ENCODE measurements at places on chromosomes 16 and 17.

DNA sequence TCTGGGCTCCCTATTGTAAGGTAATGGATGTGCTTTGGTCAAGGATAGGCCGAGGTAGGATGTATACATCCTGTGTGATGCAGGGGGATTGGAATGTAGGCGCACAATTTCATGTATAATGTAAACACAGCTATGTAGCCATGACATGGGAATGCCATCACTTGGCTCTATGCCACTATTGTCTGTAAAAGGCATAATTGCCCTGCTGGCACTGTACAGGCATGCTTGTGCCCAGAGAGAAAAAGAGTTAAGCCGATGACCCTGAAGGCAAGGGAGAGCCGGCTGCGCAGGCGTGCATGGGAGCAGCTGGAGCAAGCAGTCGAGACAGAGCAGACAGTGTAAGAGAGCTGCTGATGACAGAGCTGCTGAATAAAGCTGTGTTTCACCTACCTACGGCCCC lies 212.5 kb upstream of the CPHXL start:
- no peak for DNase-seq

- DNase-seq = no peak
Observed at GRCh38 chr17:27244491-27245223, 49.3 kb upstream of the WSB1 start.

- DNase-seq = no peak
Observed at GRCh38 chr16:70709457-70709856, 23.6 kb upstream of the MTSS2 start.

DNA sequence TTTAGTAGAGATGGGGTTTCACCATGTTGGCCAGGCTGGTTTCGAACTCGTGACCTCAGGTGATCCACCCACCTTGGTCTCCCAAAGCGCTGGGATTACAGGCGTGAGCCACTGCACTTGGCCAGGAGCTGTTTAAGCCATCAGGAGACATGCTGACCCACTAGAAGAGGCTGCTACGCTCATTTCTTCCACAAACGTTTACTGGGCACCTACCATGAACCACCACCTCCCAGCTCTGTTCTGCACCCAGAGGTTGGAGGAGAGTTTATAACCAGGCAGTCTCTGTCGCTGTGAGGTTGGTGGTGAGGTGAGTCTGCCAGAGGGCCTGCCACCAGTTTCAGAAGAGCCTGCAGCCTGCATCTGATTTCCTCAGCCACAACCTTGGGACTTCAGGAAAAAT lies 51.8 kb downstream of the SF3B3 start:
- DNase-seq = no peak

DNA sequence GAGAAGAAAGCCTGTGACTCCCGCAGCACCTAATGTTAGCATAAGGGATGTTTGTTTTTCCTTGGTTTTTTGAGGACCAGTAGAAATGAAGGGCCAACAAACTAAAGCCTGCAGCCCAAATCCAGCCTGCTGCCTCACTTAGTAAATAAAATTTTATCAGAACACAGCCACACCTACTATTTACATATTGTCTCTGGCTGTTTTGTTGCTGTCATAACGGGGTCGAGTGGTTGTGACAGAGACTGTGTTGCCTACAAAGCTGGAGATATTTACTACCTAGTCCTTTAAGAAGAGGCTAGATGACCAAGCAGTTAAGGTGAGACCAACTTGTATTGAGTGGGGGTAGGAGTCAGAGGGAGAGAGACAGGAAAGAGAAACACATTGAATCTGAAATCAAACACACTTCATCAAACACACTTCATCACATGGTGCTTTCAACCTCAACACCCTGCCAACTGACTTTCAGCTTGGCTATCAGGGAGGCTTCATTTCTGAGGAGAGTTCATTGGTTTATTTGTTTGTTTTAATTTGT lies 546.3 kb upstream of the CDH11 start:
- DNase-seq = no peak

DNA sequence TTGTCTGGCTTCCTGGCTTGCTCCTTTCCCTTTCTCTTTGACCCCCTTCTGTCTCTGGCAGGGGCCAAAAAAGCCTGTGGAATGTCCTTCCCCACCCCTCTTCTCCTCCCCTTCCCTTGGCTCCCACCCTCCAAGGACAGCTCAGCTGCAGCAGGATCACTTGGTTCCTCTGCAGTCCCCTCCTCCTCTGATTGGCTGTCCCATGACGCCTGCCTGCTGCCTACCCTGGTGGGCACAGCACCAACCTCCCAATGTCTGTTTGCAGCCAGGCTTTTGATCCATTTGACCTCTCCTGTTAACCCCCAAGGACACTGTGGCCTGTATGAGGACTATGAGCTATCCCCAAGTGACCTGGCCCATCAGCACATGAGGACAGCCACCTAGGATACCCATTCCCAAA lies 14.8 kb upstream of the MTMR4 start:
- no peak for DNase-seq

- no peak for DNase-seq
Observed at GRCh38 chr16:12130691-12131290, 154.3 kb downstream of the SNX29 start.

GRCh38 chr16:30721606-30722005 lies 22.6 kb downstream of the SRCAP start:
- DNase-seq = no peak

- DNase-seq = no peak
Observed at GRCh38 chr16:50195756-50196155, 42.6 kb downstream of the TENT4B start.

DNA sequence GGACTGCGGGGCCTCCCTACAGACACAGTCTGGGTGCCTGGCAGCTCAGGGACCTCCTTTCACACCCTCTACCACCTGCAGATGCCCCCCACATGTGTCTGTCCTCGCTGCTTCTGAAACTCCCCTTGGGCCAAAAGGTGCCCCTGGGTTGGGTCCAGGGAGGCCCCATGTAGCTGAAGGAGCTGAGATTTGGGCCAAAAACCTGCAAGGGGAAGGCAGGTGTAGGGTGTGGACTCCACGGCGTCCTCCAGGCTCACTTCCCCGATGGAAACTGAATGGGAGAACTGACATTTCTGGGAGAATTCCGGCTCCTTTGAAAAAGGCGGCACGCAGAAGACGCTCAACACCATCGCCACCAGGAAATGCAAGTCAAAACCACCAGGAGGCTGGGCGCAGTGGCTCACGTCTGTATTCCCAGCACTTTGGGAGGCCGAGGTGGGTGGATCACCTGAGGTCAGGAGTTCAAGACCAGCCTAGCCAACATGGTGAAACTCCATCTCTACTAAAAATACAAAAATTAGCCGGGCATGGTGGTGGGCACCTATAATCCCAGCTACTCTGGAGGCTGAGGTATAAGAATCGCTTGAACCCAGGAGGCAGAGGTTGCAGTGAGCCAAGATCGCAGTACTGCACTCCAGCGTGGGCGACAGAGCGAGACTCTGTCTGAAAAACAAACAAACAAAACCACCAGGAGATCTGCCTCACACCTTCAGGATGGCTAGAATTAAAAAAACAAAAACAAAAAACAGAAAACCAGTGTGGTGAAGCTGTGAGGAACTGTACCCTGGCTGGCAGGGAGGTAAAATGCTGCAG lies 13.2 kb upstream of the BAIAP2 start:
- DNase-seq = no peak

DNA sequence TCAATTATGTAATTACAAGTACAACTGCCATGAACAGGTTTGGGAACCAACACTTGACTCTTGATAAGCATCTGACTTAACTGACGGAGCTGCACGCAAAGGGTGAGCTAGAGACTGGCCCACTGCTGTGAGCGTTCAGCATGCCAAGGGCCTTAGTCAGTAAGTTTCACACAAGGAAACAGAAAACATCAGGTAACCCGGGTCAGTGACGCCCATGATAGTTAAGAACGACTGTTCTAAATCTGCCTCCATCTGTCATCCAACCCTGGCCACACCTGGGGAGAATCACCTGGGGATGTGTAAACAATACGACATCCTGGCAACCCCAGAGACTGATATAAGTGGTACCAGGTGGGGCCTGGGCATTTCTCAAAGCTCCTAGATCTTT lies 12.3 kb downstream of the SMIM5 start:
- no peak for DNase-seq

DNA sequence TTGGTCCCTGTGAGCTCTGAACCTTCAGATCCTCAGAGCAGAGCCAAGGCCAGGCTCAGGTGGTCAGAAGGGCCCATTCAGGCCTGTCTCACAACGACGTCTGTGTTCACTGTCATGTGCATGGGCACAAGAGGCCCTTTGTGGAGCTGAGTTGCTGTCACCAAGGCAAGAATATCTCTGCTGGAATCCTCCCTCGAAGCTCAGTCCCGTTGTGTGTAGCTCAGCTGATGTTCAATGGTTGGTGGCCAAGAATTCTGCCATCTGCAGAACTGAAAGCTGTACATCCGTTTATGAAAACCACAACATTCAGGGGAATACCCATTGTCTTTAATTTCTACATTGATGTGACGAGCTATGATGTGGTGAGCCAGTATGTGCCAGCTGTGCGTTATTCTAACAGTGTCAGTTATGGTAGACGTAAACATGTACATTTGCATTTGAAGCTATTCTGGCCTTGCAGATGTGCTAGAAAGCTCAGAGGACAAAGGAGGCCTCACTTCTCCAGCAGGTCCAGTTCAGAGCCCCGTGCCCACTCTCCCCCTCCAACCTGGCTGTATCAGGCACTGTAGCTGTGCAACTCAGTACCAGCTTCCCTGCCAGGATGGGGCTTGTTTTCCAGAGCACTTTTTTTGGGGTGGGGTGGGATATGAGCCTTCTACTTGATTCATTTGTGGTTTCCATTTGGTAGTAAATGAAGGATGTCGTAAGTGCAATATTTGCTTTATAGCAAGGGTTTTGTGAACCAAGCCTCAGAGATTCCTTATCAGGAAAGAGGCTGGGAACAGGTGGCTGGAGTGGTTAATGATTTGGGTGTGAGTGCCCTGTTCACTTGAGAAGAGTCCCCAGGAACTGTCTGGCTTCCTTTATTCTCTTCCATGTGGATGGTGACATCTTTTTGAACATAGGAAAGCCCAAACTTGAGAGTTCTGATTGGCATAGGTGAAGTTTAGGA lies 56.1 kb downstream of the B9D1 start:
- DNase-seq = no peak

DNA sequence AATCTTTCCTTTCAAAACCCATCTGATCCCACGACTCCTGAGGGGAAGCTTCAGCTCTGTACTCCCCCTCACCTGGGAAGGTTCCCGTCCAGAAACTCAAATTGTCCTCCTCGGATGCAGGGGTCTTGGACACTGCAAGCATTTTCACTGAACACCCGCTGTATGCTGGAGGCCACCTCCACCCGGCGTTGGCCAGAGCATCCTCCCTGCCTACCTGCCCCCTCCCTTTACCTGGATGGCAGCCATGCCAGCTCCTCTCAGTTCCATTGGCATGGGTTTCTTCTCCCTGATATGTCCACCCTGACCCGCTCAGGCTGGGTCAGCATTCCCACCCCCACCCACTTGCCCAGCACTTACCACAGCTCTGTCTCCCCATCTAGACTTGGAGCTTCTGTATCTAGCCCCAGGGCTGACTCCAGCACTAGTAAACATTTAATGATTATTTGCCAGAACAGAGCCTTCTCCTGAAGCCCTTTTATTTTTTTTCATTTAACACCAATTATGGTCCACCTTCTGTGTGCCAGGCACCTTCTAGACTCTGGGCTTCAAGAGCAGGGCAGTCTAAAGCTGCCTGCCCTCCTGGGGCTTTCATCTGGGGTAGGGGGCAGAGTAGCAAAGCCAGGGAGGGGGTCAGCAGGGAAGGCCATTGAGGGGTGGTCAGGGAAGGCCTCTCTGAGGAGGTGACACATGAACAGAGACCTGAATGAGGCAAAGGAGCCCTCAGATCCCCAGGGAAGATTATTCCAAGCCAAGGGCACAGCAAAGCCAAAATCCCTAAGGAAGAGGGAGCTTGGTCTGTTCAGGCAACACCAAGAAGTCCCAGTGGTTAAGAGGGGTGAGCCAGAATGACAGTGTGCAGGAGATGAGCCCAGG lies 8.9 kb upstream of the KRT19 start:
- DNase-seq = no peak

DNA sequence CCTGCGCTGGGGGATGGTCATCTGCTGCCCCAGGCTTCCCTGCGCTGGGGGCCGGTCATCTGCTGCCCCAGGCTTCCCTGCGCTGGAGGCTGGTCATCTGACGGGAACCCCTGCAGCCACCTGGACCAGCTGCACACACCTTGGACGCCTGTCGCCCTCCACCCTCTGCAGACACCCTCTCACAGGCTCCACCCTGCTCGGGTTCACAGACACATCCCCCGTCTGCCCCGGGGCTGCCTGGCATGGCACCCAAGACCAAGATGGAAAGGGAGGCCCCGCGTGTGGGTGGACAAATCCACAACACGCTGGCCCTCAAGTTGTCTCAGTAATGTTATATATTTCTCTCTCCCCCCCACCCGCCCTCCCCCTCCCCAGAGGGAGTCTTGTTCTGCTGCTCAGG lies 89.6 kb downstream of the ANKRD11 start:
- DNase-seq = no peak
